ENCODE measurements at places on chromosomes 5 and 9. TPM values are rescaled to one million over a fixed set of nuclear protein-coding genes. Genes with fewer than 3 reads are reported as not detected.

DNA sequence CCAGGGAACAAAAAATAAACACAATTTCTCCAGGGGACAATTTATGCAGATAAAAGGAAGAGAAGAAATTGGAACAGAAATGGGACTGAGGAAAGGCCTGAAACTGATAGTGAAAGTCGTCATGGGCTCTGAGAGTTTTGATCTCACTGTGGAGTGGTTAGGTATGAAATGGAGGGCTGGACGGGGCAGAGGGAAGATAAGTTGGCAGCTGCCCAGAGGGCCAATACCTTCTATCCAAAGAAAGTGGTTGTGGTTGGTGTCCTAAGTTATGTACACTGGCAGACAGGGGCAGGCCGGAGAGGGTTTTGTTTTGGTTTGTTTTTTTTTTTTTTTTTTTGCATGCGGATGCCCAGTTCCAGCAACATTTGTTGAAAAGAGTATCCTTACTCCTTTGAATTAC is 46.1 kb downstream of the ZNF618 start:
- no peak for DNase-seq
- peaks cover 4% of the 10 kb centered on the region for H3K27me3 ChIP-seq
- H3K4me3 ChIP-seq, result no peak overlapping the region
- no peaks in the 10 kb centered on the region for H3K4me1 ChIP-seq
- no peak overlapping the region for H3K27ac ChIP-seq

Gene MORN5
- total RNA-seq, result not detected

- H3K36me3 ChIP-seq, result peaks cover 3% of the 10 kb centered on the region
- peaks cover 5% of the 10 kb centered on the region for H3K27me3 ChIP-seq
- no peak overlapping the region for H3K27ac ChIP-seq
- no peaks in the 10 kb centered on the region for H3K4me1 ChIP-seq
Measured at GRCh38 chr5:142481410-142481809, 156.6 kb upstream of the SPRY4 start.

- H3K36me3 ChIP-seq, result no peaks in the 10 kb centered on the region
- H3K4me1 ChIP-seq, result no peaks in the 10 kb centered on the region
- no peak overlapping the region for H3K27ac ChIP-seq
- no peaks in the 10 kb centered on the region for H3K27me3 ChIP-seq
- no peak for DNase-seq
Measured at GRCh38 chr9:125908966-125909365, 161.8 kb downstream of the PBX3 start.

GRCh38 chr5:32462618-32463017 is 18.1 kb upstream of the ZFR start:
- peaks cover 2% of the 10 kb centered on the region for H3K27me3 ChIP-seq
- DNase-seq, result no peak
- H3K4me3 ChIP-seq, result no peak overlapping the region
- H3K27ac ChIP-seq, result no peak overlapping the region
- H3K36me3 ChIP-seq, result no peaks in the 10 kb centered on the region

Gene EGFL7
- 0.30 TPM for total RNA-seq

DNA sequence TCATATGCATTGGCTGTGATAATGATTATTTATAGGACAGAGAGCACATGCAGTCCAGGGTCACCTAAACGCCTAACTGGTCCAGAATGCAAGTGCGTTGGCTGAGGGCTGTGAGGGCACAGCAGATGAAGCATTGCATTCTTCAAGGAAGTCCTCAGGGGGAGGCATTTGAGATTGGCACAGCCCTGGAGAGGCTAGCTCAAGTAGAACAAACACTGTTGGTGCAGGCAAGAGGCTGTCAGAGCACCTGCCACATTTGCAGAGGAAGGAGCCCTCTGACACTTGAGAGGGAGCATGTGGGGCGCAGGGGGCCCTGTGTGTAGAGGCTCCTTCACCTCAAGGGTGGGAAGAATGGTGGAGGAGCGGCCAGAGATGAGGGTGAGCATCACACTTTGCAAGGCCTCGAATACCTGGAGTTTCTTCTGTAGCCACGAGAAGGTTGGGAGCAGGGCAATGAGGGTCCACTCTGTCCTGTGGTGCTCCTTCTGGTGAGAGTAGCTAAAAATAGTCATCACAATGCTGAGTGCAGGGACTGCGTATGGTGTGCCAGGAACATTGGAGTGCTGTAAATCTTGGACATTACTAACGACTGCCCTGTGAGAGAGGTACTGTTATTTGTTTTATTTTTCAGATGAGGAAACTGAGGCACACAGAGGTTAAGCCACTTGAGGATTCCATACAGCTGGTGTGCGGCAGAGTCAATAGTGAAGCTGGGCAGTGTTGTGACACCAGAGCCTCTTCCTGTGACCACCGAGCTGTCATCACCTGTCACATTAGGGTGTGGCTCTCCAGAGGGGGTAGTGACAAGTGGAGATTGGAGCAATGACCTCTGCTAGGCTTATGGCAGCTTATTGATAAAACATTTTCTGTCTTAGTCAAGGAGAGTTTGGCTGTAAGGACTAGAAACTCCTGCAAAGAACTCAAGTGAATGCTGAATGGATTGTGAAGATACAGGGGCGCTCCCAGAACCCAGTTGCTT is 100.2 kb downstream of the PIP5K1B start:
- H3K36me3 ChIP-seq, result no peaks in the 10 kb centered on the region
- no peaks in the 10 kb centered on the region for H3K4me1 ChIP-seq
- DNase-seq, result no peak
- H3K27me3 ChIP-seq, result peaks cover 2% of the 10 kb centered on the region

DNA sequence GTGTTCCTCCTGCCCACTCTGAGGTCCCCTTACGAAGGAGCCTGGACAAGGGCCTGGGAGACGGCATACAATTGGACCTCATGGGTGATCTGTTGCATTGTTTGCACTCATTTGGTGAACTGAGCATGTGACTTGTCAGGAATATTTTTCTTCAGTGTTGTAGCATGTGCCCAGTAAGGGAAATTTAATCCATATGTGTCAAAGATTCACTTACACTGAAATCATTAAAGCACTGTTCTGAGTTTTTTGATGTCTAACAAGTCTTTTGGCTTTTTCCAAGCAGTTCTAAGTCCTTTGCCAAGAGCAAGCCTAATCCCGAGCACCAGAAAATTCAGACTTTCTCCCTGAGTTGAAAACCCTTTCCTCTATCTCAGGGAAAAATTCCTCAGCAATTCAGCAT is 61.6 kb upstream of the RPS23 start:
- no peaks in the 10 kb centered on the region for H3K36me3 ChIP-seq
- H3K4me3 ChIP-seq, result no peak overlapping the region
- H3K27me3 ChIP-seq, result peaks cover 4% of the 10 kb centered on the region
- no peak for DNase-seq
- H3K27ac ChIP-seq, result no peak overlapping the region

DNA sequence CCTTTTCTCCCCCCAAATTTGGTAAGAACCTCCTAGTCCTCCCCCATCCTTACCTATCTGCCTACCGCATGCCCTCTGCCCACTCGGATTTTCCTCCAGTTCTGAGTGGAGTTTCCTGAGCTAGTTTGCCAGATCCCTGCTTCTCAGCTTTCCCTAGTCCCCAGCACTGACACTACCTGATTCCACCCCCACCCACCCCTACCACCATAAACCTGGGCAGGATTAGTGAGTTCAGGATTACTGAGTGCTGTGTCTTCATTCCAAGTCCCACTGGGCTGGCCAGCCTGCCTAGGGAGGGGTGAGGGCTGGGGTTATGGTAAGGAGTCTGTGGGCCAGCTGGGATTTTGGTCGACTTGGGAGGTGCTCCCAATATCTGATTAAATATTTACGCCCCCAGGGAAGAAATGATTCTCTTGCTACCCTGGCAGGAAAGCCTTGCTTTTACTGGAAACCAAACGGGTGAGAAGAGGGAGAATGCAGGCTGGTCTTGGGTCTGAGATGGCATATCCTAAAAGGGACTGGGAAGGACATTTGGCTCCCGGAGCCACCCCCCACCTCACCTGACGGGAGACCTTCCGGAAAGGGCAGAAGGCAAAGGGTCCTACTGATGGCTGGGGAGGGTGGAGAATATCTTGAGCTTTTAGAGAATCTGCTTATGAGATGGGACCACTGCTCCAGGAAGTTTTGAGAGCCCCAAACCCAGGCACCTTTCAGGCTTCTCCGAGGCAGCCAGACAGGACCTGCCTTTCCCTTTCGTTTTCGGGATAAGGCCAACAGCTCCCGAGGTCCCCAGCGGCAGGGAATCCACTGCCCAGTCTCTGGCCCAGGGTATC is 3.7 kb downstream of the PITX1 start:
- peaks cover 9% of the 10 kb centered on the region for H3K36me3 ChIP-seq
- peak overlapping the region; percentile 56 for H3K4me3 ChIP-seq
- DNase-seq, result no peak
- peak overlapping the region; percentile 53 for H3K27ac ChIP-seq

DNA sequence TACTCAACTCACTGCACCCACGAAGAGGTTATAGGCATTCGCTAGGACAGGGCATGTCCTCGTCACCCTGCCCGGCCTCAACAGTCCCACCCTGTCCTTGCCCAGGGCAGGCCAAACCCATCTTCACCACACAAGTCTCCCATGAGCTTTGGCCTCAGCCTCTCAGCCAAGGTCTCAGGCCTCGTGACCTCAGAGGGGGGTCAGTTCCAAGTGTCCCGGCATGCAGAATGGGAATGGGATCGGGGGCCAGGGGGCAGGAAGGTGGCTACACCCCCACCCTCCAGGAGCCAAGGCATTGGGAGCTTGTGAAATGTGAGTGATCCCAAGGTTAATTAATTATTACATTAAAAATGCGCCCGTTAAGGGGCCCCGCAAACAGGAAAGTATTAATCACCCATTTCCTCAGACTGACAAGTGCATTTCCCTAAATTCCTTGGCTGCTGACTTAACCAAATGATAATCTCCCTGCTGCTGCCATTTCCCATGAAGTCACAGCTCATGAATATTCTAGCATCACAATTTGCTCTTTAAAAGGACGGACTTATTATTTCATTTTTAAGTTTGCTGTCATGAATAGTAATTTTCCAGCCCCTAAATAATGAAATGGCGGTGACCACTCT is 8.0 kb upstream of the UBAC1 start:
- H3K27ac ChIP-seq, result no peak overlapping the region
- peaks cover 6% of the 10 kb centered on the region for H3K4me1 ChIP-seq
- no peak overlapping the region for H3K4me3 ChIP-seq
- DNase-seq, result no peak

Gene GPRIN1
- total RNA-seq, result 3.7 TPM

Gene SLC22A4
- 0.10 TPM for total RNA-seq

GRCh38 chr5:101679816-101680215 is 616.3 kb downstream of the SLCO4C1 start:
- DNase-seq, result no peak
- no peaks in the 10 kb centered on the region for H3K27me3 ChIP-seq
- no peaks in the 10 kb centered on the region for H3K36me3 ChIP-seq
- H3K4me3 ChIP-seq, result no peak overlapping the region

GRCh38 chr5:16534280-16534679 is 68.7 kb upstream of the ZNF622 start:
- no peak overlapping the region for H3K27ac ChIP-seq
- H3K4me3 ChIP-seq, result no peak overlapping the region
- no peaks in the 10 kb centered on the region for H3K36me3 ChIP-seq
- H3K4me1 ChIP-seq, result no peaks in the 10 kb centered on the region
- DNase-seq, result no peak

DNA sequence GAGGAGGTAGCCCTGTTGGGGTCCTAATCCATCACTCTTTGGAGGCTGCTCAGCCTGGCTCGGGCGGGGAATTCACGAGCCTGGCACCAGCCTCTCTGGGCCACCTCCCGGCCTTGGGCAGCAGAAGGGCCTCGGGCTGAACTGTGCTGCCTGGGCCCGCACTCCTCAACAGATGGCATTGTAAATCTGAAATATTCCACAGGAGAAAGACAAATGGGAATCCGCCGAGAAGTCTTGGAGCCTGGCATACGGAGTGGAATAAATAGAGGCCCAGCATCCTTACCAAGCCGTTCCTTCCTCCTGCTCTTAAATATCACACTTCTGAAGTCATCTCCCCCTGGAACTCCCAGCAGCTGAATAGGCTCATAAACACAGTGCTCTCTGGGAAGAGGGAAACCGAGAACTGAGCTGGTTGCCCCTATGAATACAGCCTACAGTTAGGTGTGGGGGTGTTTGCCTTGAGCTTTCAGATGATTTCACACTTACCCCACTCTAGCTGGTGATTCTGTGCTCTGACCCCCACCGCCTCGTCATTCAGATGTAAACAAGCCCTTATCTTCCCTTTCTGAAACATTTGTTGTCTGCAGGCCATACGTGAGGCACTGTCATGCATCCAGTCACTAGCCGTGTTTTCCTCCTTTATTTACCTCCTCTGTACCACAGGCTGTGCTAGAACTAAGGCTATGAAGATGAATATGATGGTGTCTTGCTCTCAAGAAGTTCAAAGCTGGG is 455.0 kb upstream of the CLINT1 start:
- no peaks in the 10 kb centered on the region for H3K36me3 ChIP-seq
- no peaks in the 10 kb centered on the region for H3K27me3 ChIP-seq
- DNase-seq, result no peak
- no peaks in the 10 kb centered on the region for H3K4me1 ChIP-seq

GRCh38 chr5:161372682-161373344 is 173.7 kb downstream of the GABRB2 start:
- H3K36me3 ChIP-seq, result no peaks in the 10 kb centered on the region
- H3K27ac ChIP-seq, result no peak overlapping the region
- H3K4me3 ChIP-seq, result no peak overlapping the region

DNA sequence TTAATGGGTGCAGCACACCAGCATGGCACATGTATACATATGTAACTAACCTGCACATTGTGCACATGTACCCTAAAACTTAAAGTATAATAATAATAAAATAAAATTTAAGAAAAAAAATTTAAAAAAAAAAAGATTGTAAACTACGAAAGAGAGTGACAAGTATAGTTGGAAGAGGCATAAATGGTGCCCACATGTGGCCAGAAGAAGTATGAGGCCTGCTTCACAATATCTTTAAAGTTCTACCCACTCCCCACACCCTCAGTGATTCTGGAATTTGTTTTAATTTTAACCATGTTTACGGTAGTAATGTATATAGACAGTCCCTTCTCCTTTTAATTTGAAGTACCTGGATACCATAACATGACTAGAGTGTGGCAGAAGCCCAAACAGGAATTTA is 172.7 kb downstream of the CHSY3 start:
- H3K4me3 ChIP-seq, result no peak overlapping the region
- no peak overlapping the region for H3K27ac ChIP-seq
- no peaks in the 10 kb centered on the region for H3K4me1 ChIP-seq
- no peak for DNase-seq
- no peaks in the 10 kb centered on the region for H3K36me3 ChIP-seq
- no peaks in the 10 kb centered on the region for H3K27me3 ChIP-seq

- peaks cover 9% of the 10 kb centered on the region for H3K27me3 ChIP-seq
- H3K36me3 ChIP-seq, result no peaks in the 10 kb centered on the region
- no peak overlapping the region for H3K4me3 ChIP-seq
Measured at GRCh38 chr9:120937596-120937995, 11.0 kb upstream of the TRAF1 start.

DNA sequence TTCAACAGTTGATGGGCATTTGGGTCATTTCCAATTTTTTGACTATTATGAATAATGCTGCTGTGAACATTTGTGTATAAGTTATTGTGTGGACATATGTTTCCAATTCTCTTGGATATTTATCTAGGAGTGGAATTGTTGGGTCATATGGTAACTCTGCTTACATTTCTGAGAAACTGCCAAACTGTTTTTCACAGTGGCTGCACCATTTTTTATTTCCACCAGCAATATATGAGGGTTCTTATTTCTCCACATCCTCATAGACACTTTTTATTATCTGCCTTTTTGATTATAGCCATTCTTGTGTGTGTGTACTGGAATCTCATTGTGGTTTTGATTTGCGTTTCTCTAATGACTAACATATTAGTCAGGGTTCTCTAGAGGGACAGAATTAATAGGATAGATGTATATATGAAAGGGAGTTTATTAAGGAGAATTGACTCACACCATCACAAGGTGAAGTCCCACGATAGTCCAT is 14.7 kb upstream of the MED27 start:
- H3K4me1 ChIP-seq, result no peaks in the 10 kb centered on the region
- DNase-seq, result no peak
- H3K4me3 ChIP-seq, result no peak overlapping the region
- H3K27me3 ChIP-seq, result peaks cover 40% of the 10 kb centered on the region
